ENCODE measurements at places on chromosomes 2 and 18.
A peak's percentile ranks its signal among the peaks of the same experiment; 100 is the strongest.

DNA sequence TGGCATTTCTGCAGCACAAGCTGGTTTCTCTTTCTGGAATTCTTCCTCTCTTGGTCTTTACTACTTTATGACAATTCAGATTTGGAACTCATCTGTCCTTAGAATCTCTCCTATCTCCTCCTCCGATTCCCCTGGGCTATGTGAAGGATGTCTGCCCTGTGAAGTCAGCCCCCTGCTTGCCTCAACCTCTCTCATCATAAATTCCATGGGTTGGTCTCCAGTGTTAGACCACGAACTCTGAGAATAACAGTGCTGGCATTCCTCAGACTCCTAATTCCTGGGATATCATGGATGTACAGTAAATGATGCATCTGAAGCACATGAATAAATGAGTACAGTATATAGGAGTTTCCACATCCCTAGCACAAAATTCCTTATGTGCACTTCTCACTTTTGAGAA, 21.0 kb upstream of the CYRIA start:
- DNase-seq: no peak

DNA sequence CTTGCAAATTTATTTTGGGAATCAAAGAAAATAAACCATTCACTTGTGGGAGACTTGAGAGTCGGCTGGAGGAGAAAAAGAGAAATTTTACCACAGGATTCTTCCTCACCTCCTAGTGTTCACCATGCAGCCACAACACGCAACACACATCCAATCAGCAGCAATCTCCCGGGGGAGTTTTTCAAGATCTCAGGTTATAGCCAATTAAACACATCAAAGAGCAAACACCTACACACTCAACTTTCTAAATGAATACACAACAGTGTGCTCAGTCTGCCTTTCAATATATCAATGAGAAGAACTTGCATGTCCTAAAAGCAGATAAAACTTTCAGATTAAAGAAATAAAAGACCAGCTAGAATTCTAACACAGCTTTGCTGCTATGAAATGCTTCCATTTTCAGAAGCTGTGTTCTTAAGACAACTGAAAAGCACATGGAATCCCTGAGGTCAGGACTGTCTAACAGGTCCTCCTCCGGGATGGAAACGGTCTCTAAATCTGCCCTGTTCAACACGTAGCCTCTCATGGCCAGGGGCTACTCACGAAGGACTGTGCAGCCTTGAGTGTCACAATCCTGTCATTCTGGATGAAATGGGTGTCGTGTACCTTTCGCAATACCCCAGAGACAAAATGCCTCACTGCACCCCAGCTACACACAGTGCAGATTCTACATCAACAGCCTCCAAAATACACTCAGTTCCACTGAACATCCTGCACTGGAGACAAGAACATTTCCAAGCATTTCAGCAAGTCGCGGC, 84.2 kb downstream of the ZNF516 start:
- DNase-seq: peak; percentile 15

- DNase-seq: no peak
These were observed 133.0 kb downstream of the COL6A3 start for GRCh38 chr2:237280939-237281338.

- no peak for DNase-seq
These were observed 181.6 kb downstream of the BCL2 start for GRCh38 chr18:63137999-63138435.

- DNase-seq: no peak
These were observed 499.0 kb downstream of the TMX3 start for GRCh38 chr18:68215931-68216330.

DNA sequence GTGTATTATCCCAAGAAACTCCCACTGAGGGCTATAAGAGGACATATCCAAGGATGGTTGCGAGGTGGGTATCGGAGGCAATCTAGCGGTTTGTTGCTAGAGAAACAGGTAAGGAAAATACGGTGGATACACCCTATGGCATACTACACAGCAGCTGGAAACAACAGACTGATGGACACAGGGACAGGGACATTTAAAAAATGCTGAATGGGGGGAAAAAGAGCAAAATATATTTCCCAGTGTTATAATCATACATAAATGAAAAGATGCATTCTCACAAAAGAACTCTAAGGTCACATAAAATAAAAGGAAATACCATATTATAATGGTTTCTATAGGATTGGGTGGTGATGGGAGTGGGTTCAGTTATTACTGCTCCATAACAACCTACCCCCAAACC, 95.9 kb downstream of the SMC6 start:
- DNase-seq: no peak

GRCh38 chr2:161207941-161208340, 47.7 kb downstream of the TANK start:
- DNase-seq: no peak

DNA sequence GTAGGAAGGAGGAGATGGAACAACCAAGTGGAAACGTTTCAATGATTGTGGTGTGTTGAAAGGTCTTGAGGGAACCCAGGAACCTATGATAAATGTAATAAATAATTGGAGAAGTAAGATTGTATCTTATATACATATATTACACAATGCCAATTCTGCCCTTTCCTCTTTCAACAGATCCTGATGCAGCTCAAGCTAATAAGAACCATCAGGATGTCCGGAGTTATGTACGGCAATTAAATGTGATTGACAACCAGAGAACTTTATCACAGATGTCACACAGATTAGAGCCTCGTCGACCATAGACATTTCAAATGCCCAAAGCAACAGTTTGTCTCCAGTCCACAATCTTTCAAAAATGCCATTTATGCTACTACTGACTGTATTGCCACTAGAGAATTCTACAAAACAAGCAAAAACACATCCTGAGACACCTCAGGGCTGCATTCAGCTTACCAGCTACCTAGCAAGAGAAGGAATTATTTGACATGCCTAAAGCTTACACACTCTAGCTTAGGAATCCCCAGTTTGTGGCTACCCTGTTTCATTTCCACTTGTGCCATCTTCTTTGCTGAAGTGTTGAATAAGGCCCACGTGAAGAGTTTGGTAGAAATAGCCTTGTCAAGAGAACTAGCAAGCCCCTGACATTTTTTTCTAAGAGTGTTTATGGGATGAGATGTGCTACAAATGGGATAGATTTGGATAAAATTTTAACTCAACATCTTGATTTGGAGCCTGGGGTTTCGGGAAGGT, 24.0 kb upstream of the MAP3K20 start:
- DNase-seq: no peak

DNA sequence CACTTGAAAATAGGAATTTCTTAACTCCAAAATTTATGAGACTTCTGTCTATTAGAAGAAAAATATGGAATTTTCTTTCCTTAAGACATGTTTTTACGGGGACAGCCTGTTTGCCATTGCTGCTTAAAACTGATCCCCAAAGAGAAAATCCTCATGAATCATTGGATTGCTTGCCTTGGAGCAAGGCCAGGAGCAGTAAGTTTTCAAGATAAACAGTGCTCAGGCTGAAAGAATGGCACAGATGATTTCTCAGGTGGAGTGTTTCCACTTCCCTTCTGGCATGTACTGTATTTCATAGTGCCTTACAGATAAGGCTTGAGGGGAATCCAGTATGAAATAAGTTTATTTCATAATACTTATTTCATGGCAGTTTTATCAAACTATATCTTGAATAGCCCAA, 74.3 kb upstream of the MMADHC start:
- DNase-seq: no peak

DNA sequence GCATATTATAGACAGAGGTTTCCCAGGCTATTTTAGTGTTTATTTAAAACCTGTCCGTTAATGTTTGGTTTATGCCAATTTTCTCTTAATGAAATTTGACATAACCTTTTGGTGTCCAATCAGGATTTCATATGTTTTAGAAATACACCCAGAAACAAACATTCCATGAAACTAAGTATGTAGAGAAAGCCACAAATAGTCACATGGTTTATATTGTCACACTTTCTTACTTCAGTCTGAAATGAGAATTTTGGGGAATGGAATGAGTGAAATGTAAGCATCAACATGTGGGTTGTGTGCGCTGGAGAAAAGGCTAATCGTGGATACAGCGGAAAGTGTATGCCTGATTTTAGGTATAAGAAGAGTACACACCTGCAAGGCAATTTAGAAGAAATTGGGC, 277.0 kb upstream of the RAB12 start:
- no peak for DNase-seq

DNA sequence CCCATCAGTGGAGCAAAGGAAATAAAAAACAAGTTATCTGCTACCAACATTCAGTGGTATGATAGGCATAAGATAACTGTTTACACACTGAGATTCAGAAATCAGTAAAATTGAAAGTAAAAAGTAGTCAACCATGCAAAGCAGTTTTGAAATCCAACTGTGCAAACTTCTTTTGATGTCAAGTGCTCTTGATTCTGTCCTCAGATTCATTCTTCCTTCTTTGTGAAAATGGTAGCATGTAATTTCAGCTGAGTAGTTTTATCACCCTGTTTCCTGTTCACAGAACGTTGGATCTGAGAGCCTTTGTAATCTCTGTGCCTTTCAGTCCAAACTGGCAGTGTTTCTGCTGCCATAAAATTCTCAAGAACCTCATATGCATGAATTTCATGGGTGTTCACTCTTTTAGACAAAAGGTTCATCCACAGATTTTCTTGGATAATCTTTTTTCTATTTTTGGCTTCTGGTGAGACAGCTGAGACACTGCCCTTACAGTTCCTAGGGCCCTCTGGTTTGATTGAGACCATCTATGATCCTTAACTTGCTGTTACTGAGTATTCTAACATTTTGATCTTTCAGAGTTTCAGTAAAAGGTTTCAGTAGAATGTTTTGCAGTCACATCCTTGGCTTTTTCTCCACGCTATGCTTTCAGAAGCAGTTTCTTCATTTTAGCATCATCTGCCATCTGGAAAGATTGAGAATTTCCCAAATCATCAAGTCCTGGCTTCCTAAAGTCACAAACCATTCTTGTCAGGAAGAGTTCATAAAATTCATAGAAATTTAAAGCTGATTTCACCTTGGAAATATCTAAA, 272.3 kb upstream of the EPHA4 start:
- DNase-seq: no peak

DNA sequence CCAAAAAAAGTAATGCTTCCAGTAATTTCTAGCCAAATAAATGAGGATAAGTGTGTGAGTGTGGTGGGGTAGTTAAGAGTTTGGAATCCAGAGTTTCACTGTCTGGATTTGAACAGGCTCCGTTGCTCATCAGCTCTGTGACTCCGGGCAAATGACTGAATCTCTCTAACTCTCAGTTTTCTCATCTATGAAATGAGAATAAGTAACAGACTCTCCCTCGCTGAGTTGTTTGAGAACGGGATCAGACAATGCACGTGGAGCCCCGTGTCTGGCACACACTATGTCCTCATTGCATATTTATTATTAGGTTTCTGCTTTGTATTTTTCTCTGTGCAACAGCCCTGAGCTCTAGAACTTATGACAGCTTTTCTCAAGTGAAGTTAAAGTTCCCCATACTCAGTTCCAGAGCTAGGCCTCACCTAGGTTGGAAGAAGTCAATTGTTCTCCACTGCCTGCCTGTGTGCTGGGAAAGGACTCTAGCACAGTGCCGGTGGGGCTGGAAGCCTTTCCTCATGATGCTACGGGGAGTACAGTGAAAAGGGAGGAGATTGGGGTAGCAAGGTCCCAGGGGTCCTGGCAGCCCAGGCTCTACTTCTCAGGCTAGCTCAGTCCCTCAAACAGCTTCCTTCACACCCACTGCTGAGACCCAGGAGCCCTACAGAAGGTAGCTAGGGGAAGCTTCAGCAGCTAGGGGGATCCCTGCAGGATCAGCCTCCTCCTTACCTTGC, 1.7 kb upstream of the ICOS start:
- DNase-seq: no peak

DNA sequence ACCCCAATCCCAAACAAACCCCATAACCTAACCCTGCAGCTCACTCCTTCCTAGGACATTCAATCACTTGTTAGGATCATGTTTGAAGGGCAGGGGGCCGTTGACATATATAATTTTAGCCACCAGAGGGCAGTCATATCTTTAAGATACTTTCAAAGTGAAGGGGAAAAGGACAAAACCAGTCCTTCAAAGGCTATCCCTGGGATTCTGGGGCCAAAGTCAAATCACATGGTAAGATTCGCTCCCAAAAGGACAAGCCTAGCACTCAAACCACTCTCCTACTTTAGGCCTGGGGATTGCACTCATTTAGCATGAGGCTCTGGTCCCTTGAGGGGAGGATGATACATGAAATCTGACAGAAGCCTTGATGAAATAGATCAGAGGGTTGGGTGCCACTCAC, 44.6 kb downstream of the HAUS1 start:
- DNase-seq: no peak

GRCh38 chr2:99860720-99861375, 281.5 kb downstream of the AFF3 start:
- no peak for DNase-seq

DNA sequence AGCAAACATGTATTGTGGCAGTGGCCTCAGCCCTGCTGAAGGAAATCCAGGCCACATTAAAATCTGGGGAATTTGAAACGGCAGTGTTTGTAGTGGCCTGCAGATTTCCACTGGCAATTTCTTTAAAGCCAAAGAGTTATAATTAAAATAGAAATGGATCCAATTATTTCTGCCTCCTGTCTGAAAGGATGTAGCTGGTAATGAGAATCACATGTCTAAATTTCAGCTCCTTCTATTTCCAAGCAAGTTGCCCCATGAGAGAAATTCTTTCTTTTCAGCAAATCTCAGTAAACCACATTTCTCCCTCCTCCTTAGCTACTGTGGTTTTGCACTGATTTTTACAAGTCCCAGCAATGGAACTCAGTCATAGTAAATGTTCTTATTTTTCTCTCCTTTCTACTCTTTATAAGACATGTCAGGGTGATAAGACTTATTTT, 55.4 kb upstream of the ZNF396 start:
- no peak for DNase-seq

- DNase-seq: no peak
These were observed 20.7 kb downstream of the LIPG start for GRCh38 chr18:49582579-49582978.

DNA sequence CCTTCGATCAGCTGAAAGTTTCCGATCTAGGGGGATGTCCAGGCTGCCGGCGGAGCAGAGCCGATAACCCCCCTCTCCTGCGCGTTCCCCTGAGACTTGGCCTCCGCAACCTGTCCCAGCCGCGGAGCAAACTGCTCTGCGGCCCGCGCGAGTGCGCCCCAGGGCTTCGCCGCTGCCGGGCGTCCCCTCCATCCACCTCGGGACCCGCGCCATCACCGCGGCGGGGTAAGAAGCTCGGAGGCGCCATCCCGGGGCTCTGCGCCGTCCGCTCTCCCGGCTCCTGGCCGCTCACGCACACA, 990 bp upstream of the GDF7 start:
- no peak for DNase-seq

- no peak for DNase-seq
These were observed 13.4 kb upstream of the ZNF512 start for GRCh38 chr2:27569398-27569797.

DNA sequence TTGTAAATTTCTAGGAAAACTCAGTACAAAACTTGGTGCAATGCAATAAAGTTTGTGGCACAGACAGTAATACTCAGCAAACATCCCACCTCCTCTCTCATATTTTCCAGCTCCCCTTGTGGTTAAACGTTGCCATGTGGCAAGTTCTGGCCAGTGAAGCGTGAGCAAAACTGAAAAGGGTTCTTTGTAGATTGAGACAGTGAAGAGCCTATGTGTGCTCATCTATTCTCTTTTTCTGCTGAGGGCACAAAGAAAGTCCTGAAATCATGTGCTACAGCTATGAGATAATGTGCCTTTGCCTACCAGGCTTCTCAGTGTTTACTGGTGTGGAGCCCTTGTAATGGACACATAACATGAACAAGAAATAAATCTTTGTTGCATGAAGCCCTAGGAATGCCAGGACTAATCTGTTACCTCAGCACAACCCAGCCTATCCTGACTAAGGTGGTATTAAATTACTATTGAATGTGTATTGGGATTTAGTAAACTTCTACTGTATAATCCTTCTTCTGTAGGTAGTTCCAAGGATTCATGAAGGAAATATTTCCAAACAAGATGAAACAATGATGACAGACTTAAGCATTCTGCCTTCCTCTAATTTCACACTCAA, 13.0 kb upstream of the TYMS start:
- no peak for DNase-seq

Measured in activated T-cell treated with anti-CD3 and anti-CD28 coated beads for 48 hours (primary cell).